ENCODE measurements at places on chromosomes 1 and 21.

- H3K4me1 ChIP-seq: no peaks in the 10 kb centered on the region
- H3K27ac ChIP-seq: no peak overlapping the region
- no peaks in the 10 kb centered on the region for H3K36me3 ChIP-seq
- no peak overlapping the region for H3K4me3 ChIP-seq
- DNase-seq: no peak
Observed at GRCh38 chr1:33576821-33577599, 104.6 kb downstream of the ZSCAN20 start.

- no peaks in the 10 kb centered on the region for H3K36me3 ChIP-seq
- no peaks in the 10 kb centered on the region for H3K27me3 ChIP-seq
- no peak for DNase-seq
- H3K27ac ChIP-seq: peak overlapping the region; percentile 93
- H3K4me3 ChIP-seq: no peak overlapping the region
- H3K4me1 ChIP-seq: peaks cover 61% of the 10 kb centered on the region
Observed at GRCh38 chr1:27136236-27136551, 18.7 kb downstream of the SLC9A1 start.

DNA sequence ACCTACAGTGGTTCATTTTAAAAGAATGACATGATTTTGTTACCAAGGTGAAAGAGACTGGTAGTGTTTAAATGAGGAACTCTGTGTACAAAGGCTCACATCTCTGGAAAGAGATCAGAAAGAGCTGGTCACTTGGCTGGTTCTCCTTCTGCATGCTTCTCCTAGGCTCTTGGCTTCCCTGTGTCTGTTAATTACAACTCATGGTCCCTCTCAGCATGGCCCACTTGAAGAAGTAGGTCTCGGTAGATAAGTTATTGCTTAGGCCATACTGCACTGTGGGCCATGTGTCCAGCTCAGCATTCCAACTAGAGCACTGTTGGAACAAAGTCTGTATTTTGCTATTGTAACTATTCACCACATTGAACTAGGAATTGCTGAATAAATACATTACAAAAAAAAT is 91.1 kb downstream of the KIAA0319L start:
- no peaks in the 10 kb centered on the region for H3K27me3 ChIP-seq
- no peaks in the 10 kb centered on the region for H3K4me1 ChIP-seq
- peaks cover 87% of the 10 kb centered on the region for H3K36me3 ChIP-seq
- no peak overlapping the region for H3K27ac ChIP-seq

DNA sequence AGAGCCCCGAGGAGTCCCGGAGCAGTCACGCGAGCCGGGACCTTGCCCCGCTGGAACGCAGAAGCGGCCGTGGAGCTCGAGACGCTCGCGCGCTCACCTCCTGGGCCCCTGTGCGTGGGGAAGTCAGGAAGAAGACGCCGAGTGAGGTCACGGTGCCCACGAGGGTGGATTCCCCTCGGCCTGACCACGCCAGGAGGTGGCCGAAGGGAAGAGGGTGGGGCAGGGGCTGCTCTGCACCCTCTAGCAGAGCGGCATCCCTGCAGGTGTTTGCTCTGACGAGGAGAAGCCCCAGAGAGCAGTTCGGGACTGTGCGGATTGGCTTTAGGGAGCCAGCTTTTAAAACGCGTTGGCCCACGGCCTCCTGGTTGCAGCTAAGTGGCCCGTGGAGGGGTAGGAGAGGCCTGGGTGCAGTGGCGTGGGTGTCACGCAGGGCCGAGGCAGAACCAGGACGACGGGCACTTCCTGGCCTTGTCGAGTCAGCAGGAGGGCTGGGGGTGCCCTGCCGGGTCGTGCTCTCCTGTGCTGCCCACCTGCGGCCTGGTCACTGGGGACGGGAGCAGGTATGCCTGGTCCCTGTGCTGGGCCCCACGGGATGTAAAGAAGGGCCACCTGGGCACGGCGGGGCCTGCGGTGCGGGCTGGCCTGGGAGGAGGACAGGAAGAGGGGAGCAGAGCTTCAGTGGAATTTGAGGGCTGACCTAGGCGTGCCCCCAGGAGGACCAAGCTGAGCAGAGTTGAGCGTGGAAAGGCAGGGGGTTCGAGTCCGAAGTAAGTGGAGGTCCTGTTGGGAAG is 1.0 kb downstream of the PDXK start:
- peaks cover 65% of the 10 kb centered on the region for H3K4me1 ChIP-seq
- H3K27me3 ChIP-seq: no peaks in the 10 kb centered on the region
- peak overlapping the region; percentile 81 for H3K4me3 ChIP-seq
- DNase-seq: peak; percentile 41
